PC-3 (cell line): ENCODE measurements at places on chromosomes 2 and 18. TPM values are rescaled to one million over a fixed set of nuclear protein-coding genes. Genes with fewer than 3 reads are reported as not detected.
A peak's percentile ranks its signal among the peaks of the same experiment; 100 is the strongest.

Gene PROC
- 0.35 and 0.58 TPM in 2 replicates for total RNA-seq

Gene C2orf81
- 1.6 and 2.4 TPM in 2 replicates for total RNA-seq

Gene ASPRV1
- 0.12 TPM in 1 of 2 replicates, not detected in the other for total RNA-seq

Gene GPR39
- total RNA-seq, result 34.8 and 43.2 TPM in 2 replicates

Gene TFCP2L1
- 2.4 and 3.5 TPM in 2 replicates for total RNA-seq

Gene DARS1
- 56.7 and 78.6 TPM in 2 replicates for total RNA-seq

Gene ABCG8
- total RNA-seq, result not detected in 2 replicates

Gene OXER1
- not detected in 2 replicates for total RNA-seq

DNA sequence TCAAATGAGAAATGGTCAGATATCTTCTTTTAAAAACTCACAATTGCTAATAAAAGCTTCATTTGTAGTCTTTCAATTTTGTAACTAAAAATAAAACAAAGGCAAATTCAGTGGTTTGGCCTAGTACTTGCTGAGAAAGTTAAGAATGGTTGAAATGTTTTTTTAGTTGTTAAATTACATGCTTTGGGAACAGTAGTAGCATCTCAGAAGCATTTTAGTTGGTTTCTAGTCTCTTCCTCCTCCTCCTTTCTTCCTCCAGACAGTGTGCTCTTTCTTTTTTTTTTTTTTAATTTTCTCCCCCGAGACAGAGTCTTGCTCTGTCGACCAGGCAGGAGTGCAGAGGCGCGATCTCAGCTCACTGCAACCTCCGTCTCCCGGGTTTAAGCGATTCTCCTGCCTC lies 9.8 kb downstream of the TRAK2 start:
- DNase-seq, result no peak

- DNase-seq, result no peak
Measured at GRCh38 chr2:187079901-187080300, 230.9 kb upstream of the ZSWIM2 start.

DNA sequence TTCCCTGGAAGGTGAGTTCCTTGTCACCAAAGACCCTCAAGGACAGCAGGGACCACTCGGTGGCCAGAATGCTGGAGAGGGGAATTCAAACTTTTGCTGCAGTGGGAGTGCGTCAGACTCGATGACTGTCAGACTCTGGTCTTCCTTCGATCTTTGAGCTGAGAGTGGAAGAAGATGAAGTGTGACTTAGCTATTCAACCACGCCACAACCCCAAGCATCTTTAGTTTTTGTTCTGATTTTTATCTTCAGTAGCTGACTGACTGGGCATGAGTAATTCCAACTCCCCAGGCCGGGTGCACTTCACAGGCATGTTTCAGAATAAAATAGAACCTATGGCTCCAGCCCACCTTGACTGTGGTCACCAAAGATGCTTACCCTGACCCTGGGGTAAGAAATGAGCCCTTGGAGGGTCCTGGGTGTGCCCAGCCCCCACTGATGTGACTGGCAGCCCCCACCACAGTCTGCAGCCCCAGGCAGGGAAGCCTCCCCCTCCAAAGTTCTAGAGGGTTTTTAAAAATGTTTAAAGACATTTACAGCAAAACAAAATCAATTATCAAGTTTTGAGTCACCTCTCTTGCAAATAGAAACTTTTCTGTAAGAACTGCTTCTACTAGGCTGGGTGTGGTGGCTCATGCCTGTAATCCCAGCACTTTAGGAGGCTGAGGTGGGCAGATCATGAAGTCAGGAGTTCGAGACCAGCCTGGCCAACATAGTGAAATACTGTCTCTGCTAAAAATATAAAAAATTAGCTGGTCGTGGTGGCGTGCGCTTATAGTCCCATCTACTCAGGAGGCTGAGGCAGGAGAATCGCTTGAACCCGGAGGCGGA lies 24.9 kb upstream of the YWHAQ start:
- peak; percentile 84 for DNase-seq

GRCh38 chr18:42509750-42510415 lies 554.8 kb downstream of the PIK3C3 start:
- no peak for DNase-seq

DNA sequence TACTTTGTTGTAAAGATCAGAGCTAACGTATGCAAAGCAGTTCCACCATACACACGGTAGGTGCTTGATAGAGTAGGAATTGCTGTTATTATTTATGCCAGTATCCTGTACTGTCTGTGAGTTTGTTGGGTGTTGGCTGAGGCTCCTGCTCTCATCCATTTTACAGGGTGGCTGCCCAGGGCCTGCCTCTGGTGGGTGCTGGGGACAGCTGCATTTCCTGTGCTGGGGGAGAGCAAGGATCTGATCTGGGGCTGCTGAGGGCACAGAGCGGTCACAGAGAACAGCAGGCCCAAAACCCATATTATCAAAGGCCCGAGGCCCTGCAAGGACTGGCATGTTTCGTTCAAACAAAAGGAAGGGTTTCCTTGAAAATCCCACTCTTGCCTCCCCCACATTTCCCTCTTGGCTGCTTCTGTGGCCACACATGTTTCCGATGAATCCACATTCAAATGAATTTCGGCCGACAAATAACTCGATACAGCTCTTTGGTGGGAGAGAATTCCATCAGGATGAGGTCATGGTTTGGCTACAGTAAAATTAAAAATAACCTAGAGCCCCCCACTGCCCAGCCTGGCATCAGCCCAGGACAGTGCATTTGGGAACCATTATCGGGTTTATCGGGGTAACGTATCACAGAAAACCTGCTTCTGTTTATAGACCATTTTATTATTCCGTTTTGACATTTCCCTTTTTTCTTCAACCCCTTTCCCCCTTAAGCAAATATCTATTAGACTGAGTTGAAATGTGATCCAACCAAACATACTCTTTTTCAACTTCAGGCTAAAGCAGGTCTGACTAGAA lies 143.4 kb downstream of the CYRIA start:
- DNase-seq, result no peak

- no peak for DNase-seq
Measured at GRCh38 chr2:16638946-16639345, 26.7 kb downstream of the CYRIA start.

DNA sequence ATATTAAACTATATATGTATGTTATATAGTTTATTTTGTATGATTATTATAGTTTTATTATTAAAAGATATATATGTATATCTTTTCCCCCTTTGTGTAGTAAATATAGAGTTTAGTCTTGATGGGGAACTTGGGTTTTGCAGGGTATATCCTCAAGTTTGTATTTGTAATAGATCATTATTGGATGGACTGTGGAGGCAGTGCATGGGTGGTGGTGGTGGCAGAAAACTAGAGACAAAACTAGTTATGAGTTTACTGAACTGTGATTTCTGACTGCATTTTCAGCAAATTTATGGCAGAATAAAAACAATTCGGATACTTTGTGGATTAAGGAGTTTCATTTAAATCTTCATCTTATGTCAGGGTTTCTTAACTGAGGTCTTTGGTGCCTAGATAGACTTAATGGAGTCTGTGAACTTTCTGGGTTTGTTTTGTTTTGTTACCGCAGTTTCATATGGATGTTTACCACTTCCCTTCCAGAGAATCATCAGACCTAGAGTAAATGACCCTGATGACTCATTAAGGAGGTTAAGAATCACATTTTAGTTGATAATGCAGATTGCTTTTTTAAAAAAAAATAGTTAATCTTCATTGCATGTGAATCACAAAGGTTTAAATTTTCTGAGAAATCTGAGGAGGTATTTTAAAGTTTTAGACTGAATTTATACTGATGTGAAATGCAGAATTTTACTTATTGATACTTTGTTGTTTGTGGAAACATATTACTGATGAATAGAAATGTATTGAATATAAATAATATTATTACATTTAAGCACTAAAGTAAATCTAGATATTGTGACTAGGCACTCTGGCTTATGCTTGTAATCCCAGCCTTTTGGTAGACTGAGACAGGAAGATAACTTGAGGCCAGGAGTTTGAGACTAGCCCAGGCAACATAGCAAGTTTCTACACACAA lies 14.5 kb downstream of the EPC2 start:
- peak; percentile 54 for DNase-seq

DNA sequence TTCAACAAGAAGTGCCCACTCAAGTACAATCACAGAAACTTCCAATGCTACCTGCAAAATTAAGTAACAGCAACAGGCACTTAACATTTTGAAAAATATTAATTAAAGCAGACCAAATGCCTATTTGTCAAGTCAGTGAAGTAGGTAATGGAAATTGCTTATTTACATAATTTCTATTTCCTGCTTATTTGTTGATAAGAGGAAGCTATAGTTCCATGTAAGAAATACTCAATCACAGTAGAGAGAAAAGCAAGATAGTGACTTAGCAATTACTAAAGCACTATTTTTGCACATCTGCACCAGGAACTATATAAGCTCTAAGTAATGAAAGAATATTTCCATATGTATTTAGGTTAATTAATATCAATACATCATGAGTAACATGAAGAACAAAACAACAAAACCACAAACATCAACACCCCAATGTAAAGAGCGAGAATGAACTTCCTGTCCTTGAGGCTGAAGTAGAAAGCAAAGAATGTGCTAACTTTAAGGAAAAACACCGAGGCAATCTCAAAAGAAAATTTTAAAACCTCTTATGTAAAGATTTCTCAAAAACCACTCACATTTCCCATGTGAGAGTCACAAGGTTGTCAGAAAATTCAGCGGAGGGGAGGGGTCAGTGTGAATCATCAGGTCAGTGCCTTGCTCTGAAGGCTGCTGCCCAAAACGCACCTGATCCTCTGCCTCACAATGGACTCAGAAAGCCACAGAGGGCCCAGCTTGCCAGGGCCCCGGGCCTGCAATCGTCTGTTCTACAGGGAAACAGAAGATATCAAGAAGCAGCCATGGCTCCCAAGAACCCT lies 12.5 kb downstream of the NPC1 start:
- DNase-seq, result peak; percentile 81

DNA sequence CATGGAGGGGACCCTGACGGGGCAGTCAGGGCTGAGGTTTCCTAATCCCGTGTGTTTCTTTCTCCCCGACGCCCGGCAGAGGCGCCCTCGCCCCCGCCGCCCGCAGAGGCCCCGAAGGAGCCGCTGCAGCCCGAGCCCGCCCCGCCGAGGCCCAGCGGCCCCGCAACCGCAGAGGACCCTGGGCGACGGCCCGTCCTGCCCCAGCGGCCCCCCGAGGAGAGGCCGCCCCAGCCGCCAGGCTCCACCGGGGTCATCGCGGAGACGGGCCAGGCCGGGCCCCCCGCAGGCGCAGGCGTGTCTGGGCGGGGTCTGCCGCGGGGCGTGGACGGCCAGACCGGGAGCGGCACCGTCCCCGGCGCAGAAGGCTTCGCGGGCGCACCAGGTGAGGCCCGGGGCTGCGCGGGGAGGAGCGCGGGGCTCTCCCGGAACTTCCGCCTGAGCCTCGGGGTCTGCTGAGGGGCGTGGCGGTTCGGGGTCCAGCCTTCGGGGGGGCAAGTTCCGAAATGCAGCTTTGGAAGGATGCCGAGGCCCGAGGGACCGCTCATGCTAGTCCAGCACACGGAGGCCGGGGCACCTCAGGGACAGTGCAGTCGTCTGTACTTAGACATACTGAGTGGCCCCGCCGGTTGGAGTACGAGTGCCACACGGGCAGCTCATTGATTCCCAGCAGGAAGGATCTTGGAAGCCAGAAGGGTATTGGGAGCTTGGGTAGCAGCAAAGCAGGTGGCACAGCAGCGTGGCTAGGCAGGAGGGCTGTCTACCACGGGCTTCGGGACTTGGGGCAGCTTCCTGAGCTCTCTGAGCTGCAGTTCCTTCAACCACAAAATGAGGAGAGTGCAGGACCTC lies 60.1 kb downstream of the EMILIN2 start:
- peak; percentile 31 for DNase-seq

GRCh38 chr2:26720322-26721114 lies 28.0 kb downstream of the KCNK3 start:
- peak; percentile 12 for DNase-seq

GRCh38 chr2:241768251-241768711 lies 8.3 kb upstream of the GAL3ST2 start:
- no peak for DNase-seq

GRCh38 chr2:75986617-75987016 lies 275.9 kb upstream of the GCFC2 start:
- DNase-seq, result no peak

- no peak for DNase-seq
Measured at GRCh38 chr18:11322716-11323115, 173.3 kb upstream of the PIEZO2 start.

- DNase-seq, result peak; percentile 51
Measured at GRCh38 chr2:228039752-228040534, 141.5 kb downstream of the SPHKAP start.

DNA sequence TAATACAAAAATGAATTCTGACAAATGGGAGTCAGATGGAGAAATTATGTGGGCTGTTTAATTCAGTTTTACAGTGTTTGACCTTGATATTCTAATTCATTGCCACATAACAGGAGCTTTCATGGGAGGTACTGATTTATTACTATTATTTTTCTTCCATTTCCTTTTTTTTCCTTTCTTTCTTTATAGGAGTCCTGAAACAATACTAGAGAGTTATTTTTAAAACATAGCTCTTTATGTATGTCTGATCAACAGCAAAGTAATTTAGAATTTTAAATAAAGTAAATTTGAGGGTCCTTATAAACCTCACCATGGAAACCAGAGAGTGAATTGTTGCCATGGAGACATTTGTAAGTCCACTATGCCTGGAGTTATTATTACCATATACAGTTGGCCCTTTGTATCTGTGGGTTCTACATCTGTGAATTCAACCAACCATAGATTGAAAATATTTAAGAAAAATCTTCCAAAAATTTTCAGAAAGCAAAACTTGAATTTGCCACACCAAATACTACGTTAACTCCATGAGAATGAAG lies 40.9 kb upstream of the PPP4R1 start:
- no peak for DNase-seq

GRCh38 chr2:20181761-20182160 lies 43.2 kb downstream of the SDC1 start:
- DNase-seq, result no peak

DNA sequence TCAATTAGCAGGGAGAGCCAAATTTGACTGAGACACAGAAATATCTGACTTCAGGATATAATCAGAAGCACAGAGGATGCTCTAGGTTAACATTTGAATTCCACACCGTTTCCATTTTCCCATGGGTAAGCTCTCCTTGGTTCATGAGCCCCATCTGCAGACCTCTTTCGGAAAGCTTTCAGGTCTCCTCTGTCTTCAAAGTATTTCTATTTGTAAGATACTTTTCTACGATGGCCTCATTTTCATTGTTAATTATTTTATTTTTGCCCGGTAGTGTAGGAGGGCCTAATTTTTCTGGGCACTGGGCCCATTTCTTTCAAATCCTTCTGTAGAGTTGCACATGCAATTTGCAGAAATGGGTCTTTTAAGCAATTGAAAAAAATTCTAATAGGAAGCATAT lies 53.8 kb downstream of the LRPPRC start:
- DNase-seq, result no peak

DNA sequence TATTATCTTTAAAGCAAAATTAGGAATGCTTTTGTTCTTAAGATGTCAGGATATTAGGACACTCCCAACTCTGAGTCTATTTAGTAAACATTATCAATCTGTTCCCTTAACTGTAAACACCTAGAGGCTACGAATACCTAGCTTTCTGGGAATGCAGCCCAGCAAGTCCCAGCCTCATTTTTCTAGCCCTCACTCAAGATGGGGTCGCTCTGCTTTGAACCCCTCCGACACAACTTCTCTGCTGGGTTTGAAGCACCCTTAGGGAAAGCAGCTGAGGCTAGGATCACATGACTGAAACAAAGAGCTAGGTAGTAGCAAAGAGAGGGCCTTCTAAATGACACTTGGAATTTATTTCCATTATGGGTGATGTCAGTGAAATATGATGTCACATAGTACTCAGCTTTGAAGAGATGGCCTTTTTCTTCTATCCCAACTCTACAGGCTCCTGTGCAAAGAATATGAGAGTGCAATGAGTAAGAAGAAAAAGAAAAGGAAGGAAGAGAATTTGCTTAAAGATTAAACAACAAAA lies 114.7 kb downstream of the CSRNP3 start:
- peak; percentile 28 for DNase-seq
